ENCODE measurements at places on chromosomes 3 and 15.

DNA sequence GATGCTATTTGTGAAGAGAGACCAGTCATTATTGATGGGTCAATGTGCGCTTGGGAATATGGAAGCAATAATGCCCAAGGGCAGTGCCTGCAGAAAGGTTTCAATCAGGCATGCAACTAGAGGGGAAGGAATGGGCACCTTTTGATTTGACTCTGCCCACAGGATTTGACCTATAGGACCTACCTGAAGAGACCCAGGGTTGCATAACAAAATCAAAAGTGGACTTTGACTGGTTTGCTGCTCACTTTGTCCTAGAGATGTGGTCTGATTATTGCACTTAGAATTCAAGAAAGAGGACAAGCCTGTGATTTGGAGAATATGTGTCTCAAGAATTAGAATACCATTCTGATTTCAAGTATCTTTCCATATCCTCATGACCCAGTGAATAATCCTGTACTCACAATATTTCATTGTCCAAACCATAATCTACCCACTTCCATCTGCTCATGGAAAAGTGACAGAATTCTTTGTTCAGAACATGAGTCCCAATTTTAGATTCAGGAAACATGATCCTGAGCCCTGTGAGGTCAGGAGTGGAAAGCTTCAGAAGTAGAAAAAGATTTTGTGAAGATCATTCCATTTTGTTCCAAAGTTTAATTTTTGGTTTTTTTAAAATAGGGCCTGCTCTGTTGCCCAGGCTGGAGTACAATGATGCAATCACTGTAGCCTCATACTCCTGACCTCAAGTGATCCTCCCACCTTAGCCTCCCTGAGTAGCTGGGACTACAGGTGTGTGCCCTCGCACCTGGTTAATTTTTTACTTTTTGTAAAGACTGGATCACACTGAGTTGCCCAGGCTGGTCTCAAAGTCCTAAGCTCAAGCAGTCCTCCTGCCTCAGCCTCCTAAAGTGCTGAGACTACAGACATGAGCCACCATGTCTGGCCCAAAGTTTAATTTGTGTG lies 151.3 kb upstream of the NR2E3 start:
- DNase-seq = no peak

GRCh38 chr3:156160647-156161046 lies 40.3 kb downstream of the KCNAB1 start:
- DNase-seq = peak; percentile 36

- no peak for DNase-seq
Observed at GRCh38 chr15:39752991-39753390, 29.6 kb downstream of the FSIP1 start.

DNA sequence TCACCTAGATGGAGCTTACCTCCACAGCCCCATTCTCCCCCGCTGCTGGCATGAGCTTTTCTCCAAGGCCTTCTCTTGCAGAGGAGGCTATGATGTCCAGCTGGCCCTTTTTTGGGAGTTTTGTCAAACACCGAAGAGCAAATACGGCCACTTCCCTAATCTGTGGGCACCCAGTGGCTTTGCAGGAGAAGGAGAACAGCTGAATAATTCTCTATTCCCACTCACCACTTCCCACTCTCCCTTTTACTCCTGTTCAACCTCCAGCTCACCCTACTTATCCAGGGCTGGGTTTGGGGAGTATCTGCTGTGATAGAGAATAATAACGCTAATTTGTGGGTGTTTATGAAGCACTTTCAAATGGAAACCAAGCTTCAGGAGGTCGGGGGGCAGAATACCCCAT lies 93.0 kb downstream of the AAGAB start:
- DNase-seq = no peak

DNA sequence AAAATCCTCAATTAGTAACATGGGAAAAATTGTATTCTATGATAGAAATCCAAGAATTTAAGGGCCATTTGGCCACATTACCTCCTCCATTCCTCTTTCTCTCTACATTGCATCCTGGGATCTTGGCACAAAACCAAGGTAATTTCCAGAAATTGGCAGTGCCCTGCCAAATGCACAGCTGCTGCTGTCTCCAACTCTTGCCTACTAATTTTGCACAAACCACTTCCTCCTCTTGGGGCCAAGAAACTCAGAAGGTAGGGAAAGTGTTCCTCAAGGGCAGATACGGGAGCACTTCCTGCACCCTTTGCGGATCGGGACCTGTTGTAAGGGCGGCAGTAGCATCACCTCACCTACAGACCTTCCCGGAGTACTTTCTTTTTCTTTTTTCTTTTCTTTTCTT lies 57.8 kb downstream of the MAP3K13 start:
- DNase-seq = no peak
